ENCODE measurements at places on chromosomes 2 and 18.
A peak's percentile ranks its signal among the peaks of the same experiment; 100 is the strongest.

DNA sequence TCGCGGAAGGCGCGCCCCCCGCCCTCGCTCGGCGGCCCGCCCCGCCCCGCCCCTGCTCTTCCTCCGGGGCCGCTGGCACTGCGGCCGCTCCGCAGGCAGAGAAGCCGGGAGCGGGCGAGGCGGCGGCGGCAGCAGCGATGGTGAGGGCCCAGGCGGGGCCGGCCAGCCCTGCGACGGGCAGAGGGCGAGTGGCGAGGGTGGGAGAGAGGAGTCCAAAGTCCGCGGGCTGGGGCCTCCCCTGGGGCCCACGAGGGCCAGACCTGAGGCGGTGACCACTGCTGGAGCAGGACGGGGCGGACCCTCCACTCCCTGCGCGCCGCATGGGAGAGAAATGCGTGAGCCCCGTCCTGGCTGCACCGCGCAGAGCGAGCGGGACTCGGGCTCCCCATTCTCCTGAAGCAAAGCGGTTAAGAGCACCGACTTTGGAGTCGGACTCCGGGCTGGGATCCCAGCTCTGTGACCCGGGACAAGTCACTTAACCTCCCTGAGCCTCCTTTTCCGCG is at the start of gene VAMP5:
TSS of gene VAMP5 (plus strand) at position 78 of the 503 bp plus-strand sequence. CDS start at position 138, 60 bp downstream.
- peak; percentile 52 for ATAC-seq

GRCh38 chr2:23327887-23328286 is 57.1 kb upstream of the KLHL29 start:
- no peak for ATAC-seq

DNA sequence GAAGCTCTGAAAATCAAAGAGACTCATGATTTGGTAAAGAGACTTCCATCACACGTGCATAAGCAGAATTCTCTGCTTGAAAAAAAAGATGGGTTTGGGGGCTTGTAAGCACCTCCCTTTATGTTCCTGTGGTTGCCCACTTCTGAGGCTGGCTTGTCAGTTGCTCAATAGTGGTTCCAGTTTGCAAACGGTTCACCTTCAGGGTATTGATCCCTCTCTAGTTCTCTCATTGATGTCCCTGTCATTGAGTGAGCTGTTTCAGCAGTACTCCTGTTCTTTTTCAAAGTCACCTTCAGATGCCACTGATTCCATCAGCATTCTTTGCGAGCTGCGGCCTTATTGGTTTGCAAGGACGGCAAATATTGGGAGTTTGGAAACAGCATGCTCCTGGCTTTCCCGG is 17.1 kb upstream of the YWHAQ start:
- no peak for ATAC-seq

GRCh38 chr2:62296034-62296831 is 100.3 kb downstream of the B3GNT2 start:
- no peak for ATAC-seq

GRCh38 chr2:111057721-111058120 is 63.0 kb upstream of the BCL2L11 start:
- ATAC-seq = no peak

- ATAC-seq = no peak
Measured at GRCh38 chr2:25700221-25700660, 26.9 kb upstream of the DTNB start.

DNA sequence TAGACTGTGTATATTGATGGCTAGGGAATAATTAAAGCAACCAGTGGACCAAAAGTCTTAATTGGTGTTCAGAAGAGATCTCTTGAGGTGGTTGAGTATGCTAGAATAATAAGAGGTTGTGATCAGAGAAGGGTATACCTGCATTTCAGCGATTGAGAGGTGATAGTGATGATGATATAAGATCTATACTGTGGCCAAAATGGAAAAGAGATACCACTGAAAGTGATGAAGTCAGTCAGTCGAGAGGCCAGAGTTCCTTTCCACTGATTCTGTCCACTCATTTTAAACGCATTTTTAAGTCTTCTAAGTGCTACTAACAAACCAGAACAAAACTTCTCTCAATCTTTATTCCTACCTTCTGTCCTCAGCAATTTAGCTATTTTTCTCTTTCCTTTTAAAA is 32.9 kb downstream of the ACTR3 start:
- no peak for ATAC-seq

DNA sequence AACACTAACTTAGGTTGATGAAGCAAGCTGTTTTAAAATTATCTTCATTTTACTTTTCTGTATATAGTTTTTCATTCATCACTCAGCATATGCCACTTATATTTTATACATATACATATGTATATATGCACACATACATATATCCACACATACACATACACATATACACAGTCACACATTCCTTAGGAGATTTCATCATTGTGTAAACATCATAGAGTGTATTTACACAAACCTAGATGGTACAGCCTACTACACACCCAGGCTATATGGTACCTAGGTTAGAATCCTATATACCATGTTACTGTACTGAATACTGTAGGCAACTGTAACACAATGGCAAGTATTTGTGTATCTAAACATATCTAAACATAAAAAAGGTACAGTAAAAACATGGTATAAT is 295.5 kb upstream of the LYPD1 start:
- ATAC-seq = no peak

DNA sequence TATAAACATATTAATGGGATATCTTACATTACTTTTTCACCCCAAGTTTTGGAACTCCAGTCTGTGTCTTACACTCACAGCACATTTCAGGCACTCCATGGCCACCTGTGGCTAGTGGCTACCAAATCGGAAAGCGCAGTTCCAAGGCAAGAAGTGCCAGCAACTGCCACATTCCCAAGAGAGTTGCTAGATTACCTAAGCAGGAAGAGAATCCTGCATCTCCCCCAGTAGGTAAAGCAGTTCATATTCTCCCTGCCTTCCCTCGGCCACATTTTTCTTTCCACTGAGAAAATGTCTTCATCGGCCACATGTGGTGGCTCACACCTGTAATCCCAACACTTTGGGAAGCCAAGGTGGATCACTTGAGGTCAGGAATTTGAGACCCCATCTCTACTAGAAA is 62.8 kb downstream of the MEX3C start:
- no peak for ATAC-seq

- ATAC-seq = no peak
Measured at GRCh38 chr2:148926981-148927401, 52.0 kb downstream of the KIF5C start.

- ATAC-seq = no peak
Measured at GRCh38 chr18:22186484-22186971, 17.1 kb downstream of the GATA6 start.

DNA sequence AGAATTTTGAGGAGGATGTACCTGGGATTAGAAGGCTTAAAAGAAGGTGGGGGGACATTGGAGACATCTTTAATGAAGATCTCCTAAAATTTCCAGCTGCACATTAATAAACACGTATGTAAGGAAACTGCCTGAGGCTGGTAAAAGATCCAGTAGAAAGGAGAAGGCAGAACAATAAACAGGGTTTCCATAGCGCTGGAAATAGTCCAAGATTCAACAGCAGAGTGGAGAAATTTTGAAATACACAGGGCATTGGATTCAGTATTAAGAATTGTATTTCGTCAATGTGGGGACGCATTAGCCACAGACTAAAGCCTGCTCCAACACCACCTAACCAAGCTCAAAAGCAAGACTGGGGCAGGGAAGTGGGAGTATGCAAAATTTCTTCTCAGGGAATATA is 606.9 kb upstream of the NRXN1 start:
- no peak for ATAC-seq

- ATAC-seq = no peak
Measured at GRCh38 chr2:133787207-133787606, 218.9 kb upstream of the NCKAP5 start.

DNA sequence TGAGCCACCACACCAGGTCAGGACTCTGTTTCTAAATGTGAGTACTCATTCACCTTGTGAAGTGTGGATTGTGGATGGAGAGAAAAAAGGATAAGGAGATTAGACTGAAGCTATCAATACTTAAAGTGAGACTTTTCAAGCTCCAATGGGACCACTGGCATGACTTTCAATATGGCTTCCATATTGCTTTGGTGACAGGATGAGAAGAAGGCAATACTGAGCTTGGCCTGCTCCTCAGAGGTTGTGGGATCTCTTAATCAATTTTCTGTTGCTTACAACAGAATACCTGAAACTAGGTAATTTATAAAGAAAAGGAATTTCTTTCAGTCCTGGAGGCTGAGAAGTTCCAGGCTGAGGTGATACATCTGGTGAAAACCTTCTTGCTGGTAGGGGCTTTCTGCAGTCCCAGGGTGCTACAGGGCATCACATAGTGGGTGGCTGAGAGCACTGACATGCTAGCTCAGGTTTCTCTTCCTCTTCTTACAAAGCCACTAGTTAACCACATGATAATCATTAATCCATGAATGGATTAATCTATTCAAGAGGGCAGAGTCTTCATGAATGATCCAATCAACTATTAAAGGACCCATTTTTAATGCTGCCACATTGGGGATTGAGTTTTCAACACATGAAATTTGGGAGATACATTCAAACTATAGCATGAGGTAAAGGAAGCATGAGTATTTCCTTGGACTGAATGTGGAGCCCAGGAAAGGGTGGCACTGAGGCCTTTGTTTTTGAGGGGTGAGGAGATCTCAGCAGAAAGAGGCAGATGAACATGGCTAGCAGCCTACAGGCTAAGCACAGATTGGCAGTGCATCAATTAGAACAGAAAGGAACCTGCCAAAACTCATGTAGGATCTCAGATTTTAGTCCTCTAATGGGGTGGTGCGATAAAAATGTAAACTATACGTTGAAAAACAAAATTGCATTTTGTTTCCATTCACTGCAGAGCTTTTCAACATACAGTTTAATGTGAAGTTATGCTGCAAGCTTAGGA is 274.5 kb downstream of the PIK3C3 start:
- ATAC-seq = no peak

DNA sequence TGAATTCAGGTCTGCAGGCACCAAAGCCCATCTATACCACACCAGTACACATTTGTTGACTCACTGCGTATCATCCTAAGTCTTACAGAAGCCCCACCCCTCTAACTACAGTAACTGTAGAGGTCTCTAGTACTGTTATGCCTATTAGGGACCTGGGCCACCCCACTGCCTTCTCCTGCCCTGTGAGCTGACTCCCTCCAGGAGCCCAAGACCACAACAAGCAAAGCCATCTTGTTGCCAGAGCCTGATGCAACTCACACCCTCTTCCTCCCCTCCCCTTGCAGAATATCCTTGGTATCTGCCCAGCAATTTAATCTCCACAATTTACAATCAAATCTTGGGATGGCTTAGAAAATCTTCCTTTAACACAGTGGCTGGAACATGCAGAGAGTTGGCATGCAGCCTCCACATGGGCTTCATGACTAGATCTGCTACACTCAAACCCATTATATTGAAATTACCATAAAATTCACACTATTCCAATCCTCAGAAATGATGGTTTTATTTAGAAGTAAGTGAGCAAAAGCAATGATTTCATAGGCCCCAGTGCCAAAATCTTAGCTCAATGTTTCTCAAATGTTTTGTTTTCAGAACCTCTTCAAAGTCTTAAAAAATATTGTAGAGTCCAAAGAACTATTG is 17.7 kb upstream of the CYP1B1 start:
- ATAC-seq = no peak

GRCh38 chr2:71833272-71833671 is 314.4 kb downstream of the CYP26B1 start:
- ATAC-seq = no peak

GRCh38 chr18:22902093-22902492 is 31.0 kb upstream of the RBBP8 start:
- ATAC-seq = no peak

GRCh38 chr2:141911485-141912066 is 219.2 kb downstream of the LRP1B start:
- no peak for ATAC-seq

DNA sequence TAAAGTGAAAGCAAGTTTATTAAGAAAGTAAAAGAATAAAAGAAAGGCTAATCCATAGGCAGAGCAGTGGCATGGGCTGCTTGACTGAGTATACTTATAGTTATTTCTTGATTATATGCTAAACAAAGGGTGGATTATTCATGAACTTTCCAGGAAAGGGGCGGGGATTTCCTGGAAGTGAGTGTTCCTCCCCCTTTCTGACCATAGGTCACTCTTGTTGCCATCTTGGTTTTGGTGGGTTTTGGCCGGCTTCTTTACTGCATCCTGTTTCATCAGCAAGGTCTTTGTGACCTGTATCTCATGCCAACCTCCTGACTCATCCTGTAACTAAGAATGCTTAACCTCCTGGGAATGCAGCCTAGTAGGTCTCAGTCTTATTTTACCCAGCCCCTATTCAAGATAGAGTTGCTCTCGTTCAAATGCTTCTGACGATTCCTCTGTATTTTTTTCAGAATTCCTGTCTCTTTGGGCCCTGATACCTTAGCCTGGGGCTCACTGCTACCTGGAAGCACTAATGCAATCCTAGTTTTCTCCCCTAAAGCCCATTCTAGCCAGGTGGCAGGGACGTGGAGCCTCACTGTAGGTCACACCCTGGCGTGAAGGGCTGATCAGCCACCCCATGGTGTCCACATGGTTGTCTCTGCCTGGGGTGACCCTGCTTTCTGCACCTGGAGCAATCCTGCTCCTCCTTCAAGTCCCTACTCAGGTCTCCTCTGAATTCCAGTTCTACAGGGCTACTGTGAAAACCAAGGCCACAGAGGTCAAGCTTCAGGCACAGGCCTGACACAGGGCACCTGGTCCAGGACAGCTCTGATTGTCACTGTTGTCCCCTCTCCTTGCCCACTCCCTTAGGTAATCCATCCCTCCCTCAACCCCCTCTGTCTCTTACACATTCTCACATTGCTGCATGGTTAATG is 6.0 kb upstream of the SLC35F6 start:
- peak; percentile 75 for ATAC-seq

DNA sequence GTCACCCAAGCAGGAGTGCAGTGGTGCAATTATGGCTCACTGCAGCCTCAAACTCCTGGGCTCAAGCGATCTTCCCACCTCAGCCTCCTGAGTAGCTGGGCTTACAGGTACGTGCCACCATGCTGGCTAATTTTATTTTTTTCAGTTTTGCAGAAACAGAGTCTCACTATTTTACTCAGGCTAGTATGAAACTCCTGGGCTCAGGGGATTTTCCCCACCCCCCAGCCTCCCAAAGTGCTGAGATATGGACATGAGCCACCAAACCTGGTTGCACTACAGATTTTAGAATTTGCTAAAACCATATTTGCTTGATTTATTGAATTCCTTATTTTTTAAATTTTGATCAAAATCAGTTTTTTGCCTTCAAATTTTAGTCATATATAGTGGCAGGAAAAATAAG is 1553.4 kb downstream of the LRP1B start:
- no peak for ATAC-seq

DNA sequence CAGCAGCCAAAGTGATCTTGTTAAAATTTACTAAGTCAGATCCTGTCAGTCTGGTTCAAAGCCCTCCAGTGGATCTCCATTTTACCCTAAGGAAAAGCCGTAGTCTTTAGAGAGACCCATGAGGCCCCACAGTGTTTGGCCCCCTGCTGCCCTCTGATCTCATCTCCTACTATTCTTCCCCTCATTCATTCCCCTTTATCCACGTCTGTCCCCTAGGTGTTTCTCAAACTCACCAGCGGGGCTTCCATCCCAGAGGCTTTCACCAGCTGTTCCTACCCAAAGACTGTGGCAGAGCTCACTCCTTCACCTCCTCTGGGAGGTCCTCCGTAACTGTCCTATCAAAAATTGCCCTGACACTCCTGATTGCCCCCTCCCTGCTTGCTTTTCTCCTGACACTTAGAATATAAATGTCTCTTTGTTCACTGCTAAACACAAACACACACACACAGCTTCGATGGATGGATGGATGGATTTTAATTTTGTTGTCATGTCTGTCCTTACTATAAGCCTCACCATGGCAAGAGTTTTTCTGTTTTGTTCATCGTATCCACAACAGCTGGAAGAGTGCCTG is 26.1 kb downstream of the LIMS1 start:
- no peak for ATAC-seq

GRCh38 chr2:237290261-237290660 is 123.7 kb downstream of the COL6A3 start:
- ATAC-seq = peak; percentile 85

Measured in gastroesophageal sphincter (tissue), 4 donors.